ENCODE measurements at places on chromosomes 4 and X. TPM values are rescaled to one million over a fixed set of nuclear protein-coding genes. Genes with fewer than 3 reads are reported as not detected.

Gene SLC7A11
- 0.22 TPM for total RNA-seq

Gene DOK7
- total RNA-seq, result 24.1 TPM

Gene DAPP1
- total RNA-seq, result 169 TPM

GRCh38 chr4:85778632-85779131, 303.7 kb downstream of the ARHGAP24 start:
- H3K4me3 ChIP-seq, result peak overlapping the region; percentile 45
- no peaks in the 10 kb centered on the region for H3K36me3 ChIP-seq
- H3K4me1 ChIP-seq, result peaks cover 33% of the 10 kb centered on the region
- peak overlapping the region; percentile 79 for H3K27ac ChIP-seq

DNA sequence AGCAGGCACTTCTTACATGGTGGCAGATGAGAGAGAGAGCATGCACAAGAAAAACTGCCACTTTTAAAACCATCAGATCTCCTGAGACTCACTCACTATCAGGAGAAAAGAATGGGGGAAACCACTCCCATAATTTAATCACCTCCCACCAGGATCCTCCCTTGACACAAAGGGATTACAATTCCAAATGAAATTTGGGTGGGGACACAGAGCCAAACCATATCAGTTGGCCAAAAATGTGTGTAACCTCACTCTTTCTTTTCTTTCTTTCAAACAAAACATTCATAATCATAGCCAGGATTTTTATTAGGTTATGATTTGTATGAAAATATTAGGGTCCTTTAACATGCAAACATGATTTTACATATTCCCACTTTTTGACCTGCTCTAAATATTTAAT, 222.1 kb downstream of the PCDH18 start:
- no peak overlapping the region for H3K27ac ChIP-seq
- DNase-seq, result no peak
- no peaks in the 10 kb centered on the region for H3K36me3 ChIP-seq
- H3K27me3 ChIP-seq, result no peaks in the 10 kb centered on the region
- H3K4me1 ChIP-seq, result no peaks in the 10 kb centered on the region
